Right atrium auricular region (tissue), 2 donors: ENCODE measurements at places on chromosomes 13 and 19. TPM values are rescaled to one million over a fixed set of nuclear protein-coding genes. Genes with fewer than 3 reads are reported as not detected.

ZNF708 gene
- 6.3 TPM for total RNA-seq

CYP2F1 gene
- total RNA-seq, result not detected

GRIN2D gene
- 0.33 TPM for total RNA-seq

ZNF525 gene
- 3.2 TPM for total RNA-seq

CACNG6 gene
- not detected for total RNA-seq

WIZ gene
- 44.2 TPM for total RNA-seq

NCR1 gene
- total RNA-seq, result not detected

RFPL4AL1 gene
- total RNA-seq, result not detected

CALR3 gene
- total RNA-seq, result not detected

KIR2DL4 gene
- not detected for total RNA-seq

HSD17B14 gene
- total RNA-seq, result 3.7 TPM

DNA sequence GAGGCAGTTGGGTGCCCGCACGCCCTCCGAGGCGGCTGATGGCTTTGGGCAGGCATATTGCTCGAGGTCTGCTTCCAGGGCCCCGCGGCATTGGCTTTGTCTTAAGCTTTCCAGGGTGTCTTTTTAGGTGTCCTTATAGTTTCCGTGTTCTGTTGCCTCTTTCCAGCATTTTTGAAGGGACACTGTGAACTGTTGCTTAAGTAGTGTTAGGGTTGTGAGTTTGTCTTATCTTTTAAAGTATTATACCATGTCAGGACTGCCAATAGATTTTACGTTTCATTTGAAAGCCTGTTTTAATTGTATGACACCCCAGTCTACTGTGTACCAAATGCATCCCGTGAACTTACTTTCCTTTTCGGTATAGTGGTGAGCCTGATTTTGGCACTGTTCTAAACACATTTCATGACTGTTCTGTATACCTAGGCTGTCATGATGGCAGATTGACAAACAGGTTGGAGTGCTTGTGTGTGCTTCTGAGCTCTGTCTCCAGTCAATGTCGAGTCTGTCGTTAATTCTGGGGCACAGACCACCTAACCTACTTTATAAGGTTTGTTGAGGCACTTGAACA lies 656 bp downstream of the PCCA start:
- peak overlapping the region; percentile 76 for H3K27ac ChIP-seq
- H3K27me3 ChIP-seq, result no peaks in the 10 kb centered on the region
- peak overlapping the region; percentile 80 for H3K4me3 ChIP-seq
- DNase-seq, result no peak
- H3K36me3 ChIP-seq, result no peaks in the 10 kb centered on the region

DNA sequence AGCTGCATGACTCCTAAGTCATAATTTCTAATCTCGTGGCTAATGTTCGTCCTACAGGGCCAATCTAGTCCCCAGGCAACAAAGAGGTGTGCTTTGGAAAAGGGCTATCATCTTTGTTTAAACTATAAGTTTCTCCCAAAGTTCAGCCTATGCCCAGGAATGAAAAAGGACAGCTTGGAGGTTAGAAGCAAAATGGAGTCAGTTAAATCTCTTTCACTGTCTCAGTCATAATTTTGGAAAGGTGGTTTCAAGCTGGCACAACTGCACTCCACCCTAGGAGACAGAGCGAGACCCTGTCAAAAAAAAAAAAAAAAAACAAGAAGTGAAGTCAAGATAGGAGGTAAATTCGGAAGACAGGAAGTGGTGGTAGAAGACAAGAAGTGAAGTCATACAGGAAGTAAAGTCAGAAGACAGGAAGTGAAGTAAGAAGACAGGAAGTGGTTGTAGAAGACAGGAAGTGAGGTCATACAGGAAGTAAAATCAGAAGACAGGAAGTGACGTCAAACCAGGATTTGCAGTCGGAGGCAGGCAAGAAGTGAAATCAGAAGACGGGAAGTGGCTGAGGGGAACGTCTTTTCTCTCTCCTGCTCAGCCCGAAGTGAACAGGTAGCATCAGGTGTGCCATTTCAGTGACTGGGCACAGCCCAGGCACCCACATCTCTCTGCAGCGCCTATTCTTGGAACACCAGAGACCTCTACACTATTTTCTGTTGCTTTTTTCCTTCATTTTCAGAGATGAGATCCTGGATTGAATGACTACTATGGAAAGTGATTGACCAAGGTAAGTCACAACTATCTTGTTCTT lies 32.2 kb downstream of the GP6 start:
- DNase-seq, result no peak
- no peaks in the 10 kb centered on the region for H3K27me3 ChIP-seq
- no peak overlapping the region for H3K27ac ChIP-seq
- peak overlapping the region; percentile 26 for H3K4me3 ChIP-seq

DNA sequence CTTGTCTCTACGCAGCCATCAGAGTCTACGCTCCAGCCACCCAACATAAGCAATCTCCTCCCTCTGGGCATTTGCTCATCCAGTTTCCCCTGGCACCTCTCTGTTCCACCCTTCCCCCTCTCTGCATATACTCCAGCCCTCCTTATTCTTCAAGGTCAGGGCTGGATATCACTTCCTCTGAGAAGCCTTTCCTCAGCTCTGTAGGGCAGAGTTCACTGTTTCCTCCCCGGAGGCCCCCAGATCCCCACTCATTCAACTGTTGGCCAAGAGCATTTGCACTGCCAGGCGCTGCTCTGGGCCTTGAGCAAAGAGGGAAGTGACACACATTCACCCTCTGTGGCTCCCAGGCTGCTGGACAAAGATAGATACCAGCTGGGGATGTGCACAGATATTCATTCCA lies 3.3 kb downstream of the FCGRT start:
- no peaks in the 10 kb centered on the region for H3K4me1 ChIP-seq
- H3K27me3 ChIP-seq, result no peaks in the 10 kb centered on the region
- H3K36me3 ChIP-seq, result no peaks in the 10 kb centered on the region
- H3K4me3 ChIP-seq, result no peak overlapping the region

- H3K4me1 ChIP-seq, result no peaks in the 10 kb centered on the region
- H3K4me3 ChIP-seq, result no peak within 1 kb of the TSS
- no peaks in the 10 kb centered on the region for H3K36me3 ChIP-seq
These were observed at the start of gene SIGLEC6 for GRCh38 chr19:51531349-51532315. TSS of gene SIGLEC6 (minus strand) at chr19:51531670. CDS start at chr19:51531648, 22 bp downstream.

DNA sequence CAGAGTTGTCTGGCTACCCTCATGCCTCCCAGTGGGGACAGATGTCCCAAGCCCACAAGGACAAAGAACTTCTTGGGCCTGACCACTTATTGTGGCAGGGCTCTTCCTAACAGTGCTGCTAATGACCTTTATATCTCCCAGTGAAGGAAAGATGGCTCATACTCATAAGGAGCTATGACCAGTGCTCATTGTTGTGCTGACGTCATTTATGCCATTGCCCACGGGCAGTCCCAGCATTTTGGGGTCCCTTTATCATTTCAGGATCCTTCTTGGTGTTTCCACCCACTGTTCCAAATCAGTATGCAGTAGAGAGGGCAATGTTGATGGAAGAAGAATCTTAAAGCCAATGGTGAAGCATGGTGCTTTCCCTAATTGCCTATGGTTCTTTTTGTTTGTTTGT lies 1640.0 kb upstream of the PRR20A start:
- H3K27me3 ChIP-seq, result no peaks in the 10 kb centered on the region
- no peaks in the 10 kb centered on the region for H3K36me3 ChIP-seq
- no peaks in the 10 kb centered on the region for H3K4me1 ChIP-seq
- DNase-seq, result no peak
- H3K4me3 ChIP-seq, result no peak overlapping the region
- H3K27ac ChIP-seq, result no peak overlapping the region

DNA sequence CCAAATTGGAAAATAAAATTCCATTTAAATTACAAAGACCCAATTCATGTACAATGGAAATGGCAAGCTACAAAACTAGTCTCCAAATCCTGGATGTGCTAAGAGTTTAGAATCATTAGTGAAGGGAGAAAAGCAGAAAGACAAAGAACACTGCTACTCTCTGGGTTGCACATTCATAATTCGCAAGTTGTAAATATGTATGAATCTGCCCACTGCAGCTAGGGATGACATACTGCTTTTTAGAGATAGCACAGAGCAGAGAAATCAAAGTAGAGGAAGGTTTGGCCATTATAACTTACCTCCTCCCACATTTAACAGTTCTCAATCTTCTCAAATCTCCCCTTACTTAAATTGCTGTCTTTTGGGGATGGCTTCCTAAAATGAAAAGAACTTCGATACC lies 231.1 kb downstream of the ENOX1 start:
- no peaks in the 10 kb centered on the region for H3K4me1 ChIP-seq
- no peaks in the 10 kb centered on the region for H3K27me3 ChIP-seq
- no peak overlapping the region for H3K4me3 ChIP-seq
- no peak for DNase-seq
- H3K27ac ChIP-seq, result no peak overlapping the region
- H3K36me3 ChIP-seq, result no peaks in the 10 kb centered on the region

- no peak overlapping the region for H3K4me3 ChIP-seq
- no peaks in the 10 kb centered on the region for H3K4me1 ChIP-seq
These were observed 902.3 kb upstream of the SLITRK1 start for GRCh38 chr13:84784443-84785153.

- no peak overlapping the region for H3K4me3 ChIP-seq
- no peak overlapping the region for H3K27ac ChIP-seq
- no peaks in the 10 kb centered on the region for H3K27me3 ChIP-seq
- DNase-seq, result no peak
- H3K4me1 ChIP-seq, result no peaks in the 10 kb centered on the region
These were observed 138.5 kb downstream of the ZDHHC20 start for GRCh38 chr13:21320642-21321034.

GRCh38 chr13:91167706-91168385 lies 179.6 kb upstream of the MIR17HG start:
- no peaks in the 10 kb centered on the region for H3K27me3 ChIP-seq
- DNase-seq, result no peak
- no peak overlapping the region for H3K4me3 ChIP-seq
- no peaks in the 10 kb centered on the region for H3K4me1 ChIP-seq
- H3K36me3 ChIP-seq, result no peaks in the 10 kb centered on the region
- no peak overlapping the region for H3K27ac ChIP-seq

GRCh38 chr19:35856546-35857149 lies at the start of gene KIRREL2:
TSS of gene KIRREL2 (plus strand) at chr19:35856911. CDS start at chr19:35857120, 209 bp downstream.
- H3K36me3 ChIP-seq, result no peaks in the 10 kb centered on the region
- H3K4me1 ChIP-seq, result no peaks in the 10 kb centered on the region
- H3K4me3 ChIP-seq, result peak within 1 kb of the TSS; percentile 30
- H3K27me3 ChIP-seq, result peaks cover 5% of the 10 kb centered on the region

DNA sequence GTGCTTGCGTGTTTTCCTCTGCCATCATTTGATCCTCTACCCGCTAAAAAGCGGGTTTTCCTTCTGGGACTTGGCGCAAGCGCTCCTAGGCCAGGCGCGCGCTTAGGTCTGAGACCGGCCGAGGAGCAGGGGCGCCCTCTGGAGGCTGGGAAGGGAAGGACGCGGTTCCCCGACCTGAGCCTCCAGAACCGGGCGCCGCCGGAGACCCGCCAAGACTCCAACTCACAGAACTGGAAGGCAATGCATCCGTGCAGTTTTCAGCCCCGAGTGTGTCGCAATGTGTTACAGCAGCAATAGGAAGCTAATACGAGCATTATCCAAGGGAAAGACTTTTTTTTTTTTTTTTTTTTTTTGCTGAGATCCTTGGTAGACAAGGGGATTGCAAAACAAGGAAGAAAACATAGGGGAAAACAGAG lies 190.9 kb downstream of the COL4A1 start:
- no peak overlapping the region for H3K4me3 ChIP-seq
- H3K27me3 ChIP-seq, result no peaks in the 10 kb centered on the region
- no peaks in the 10 kb centered on the region for H3K36me3 ChIP-seq
- DNase-seq, result no peak
- H3K4me1 ChIP-seq, result no peaks in the 10 kb centered on the region

- no peaks in the 10 kb centered on the region for H3K27me3 ChIP-seq
- no peak overlapping the region for H3K27ac ChIP-seq
- H3K4me3 ChIP-seq, result no peak overlapping the region
- no peak for DNase-seq
- H3K4me1 ChIP-seq, result no peaks in the 10 kb centered on the region
These were observed 717.4 kb upstream of the SPRY2 start for GRCh38 chr13:81058211-81058915.

- H3K4me3 ChIP-seq, result peak overlapping the region; percentile 86
- peaks cover 55% of the 10 kb centered on the region for H3K36me3 ChIP-seq
- H3K27me3 ChIP-seq, result no peaks in the 10 kb centered on the region
- no peak for DNase-seq
- peak overlapping the region; percentile 96 for H3K27ac ChIP-seq
- no peaks in the 10 kb centered on the region for H3K4me1 ChIP-seq
These were observed 681 bp upstream of the ZNF606 start for GRCh38 chr19:58003174-58003828.

DNA sequence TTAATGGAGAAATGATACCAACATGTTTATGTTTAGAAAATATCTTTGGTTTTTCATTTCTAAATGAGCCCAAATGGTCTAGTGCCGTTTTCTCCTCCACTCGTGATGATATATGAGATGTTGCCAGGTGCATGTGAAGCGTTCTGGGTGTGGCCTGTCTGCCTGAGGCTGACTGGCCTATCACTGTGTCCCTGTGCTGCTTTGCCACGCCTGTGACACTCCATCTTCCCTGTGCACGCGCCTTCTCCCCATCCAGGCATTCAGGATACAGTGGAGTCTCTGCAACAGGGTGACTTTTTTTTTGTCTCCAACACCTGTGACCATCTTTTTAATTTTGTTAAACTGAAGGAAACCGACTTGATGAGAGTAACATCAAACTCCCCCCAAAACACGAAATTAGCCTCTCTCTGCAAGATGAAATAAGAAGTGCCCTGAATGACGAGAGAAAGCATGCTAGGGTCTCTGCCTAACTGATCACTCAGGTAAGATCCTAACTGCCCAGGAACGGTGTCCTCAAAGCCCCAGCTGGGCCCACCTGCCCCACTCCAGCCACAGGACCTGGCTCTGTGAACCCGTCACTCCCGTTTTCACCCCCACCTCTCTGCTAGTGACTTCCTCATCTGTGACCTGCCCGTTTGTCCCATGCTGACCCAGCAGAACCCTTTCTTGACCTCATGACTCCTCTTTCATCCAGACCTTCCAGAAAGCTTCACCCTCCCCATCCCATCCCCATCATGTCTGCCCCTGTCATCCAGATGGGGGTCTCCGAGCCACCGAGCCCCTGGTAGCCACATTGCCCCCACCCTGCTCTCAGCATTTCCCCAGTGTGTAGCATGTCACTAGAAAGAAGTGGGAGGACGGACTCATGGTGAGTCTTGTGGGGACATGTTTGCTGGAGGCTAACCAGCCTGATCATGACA lies 33.2 kb upstream of the TFDP1 start:
- no peaks in the 10 kb centered on the region for H3K27me3 ChIP-seq
- no peak overlapping the region for H3K4me3 ChIP-seq
- H3K4me1 ChIP-seq, result peaks cover 30% of the 10 kb centered on the region
- no peak overlapping the region for H3K27ac ChIP-seq
- H3K36me3 ChIP-seq, result peaks cover 27% of the 10 kb centered on the region
